ENCODE measurements at places on chromosomes 2 and 18.
A peak's percentile ranks its signal among the peaks of the same experiment; 100 is the strongest.

DNA sequence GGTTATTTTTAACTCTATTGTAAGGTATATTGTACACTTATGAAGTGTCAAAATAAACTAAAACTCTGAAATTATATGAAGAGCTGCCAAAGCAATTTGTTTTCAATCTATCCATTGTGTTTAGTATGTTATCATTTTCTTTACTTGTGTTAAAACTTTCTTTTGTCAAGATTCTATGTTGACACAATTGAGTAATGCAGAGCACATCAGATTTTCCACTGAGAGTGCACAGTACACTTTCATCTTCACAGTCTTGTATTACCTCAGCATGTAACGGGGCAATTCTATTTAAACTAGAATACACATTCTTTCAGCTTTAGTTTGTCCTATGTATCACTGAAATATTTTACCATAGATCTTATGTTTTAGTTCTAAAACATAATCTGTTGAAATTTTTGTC, 304.4 kb upstream of the ZC3H15 start:
- DNase-seq = no peak

- no peak for DNase-seq
Observed at GRCh38 chr2:41940060-41940744, 107.6 kb upstream of the PKDCC start.

DNA sequence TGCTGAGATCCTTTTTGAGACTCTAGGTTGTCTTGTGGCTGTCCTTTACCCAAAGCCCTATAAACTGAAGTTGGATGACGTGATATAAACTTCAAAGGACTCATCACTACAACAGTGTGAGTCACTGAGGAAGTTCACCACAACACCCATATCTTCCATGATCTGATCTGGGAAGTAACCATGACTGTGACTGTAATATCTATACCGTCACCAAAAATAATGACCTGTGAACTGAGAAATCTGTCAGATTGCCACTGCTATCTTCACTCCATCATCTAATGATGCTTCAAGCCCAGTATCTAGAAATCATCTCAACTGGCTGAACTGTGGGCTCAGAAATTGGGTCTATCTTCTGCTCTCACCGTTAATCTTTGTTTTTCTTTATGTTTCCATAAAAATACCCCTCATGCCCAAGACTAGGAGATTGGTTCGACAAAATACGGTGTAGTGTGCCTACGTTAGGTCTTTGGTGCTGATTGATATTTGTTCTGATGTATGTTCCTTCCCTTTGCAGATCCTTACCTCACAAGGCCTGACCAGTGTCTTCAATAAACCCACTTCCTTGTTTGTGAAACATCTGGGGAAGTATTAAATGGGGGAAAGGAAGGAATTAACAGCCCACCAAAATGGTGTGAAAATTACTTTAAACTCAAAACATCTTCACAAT, 78.2 kb downstream of the MYL12B start:
- DNase-seq = no peak

DNA sequence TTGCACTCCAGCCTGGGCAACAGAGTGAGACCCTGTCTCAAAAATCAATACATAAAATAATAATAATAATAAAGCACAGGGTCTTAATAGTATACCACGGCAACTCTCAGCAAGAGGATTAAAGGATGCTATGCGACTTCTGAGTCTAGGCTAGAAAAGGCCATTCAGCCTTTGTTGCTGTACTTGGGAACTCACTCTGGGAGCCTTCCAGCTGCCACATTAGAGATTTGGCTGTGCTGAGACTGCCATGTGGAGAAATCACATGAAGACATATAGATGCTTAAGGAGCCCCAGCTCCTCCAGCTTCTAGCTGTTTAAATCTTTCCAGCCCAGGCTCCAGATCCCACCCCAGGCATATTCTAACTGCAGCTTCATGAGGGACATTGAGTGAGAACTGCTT, 8.2 kb upstream of the TANC1 start:
- no peak for DNase-seq

GRCh38 chr2:235669269-235669831, 175.5 kb downstream of the AGAP1 start:
- peak; percentile 5 for DNase-seq

DNA sequence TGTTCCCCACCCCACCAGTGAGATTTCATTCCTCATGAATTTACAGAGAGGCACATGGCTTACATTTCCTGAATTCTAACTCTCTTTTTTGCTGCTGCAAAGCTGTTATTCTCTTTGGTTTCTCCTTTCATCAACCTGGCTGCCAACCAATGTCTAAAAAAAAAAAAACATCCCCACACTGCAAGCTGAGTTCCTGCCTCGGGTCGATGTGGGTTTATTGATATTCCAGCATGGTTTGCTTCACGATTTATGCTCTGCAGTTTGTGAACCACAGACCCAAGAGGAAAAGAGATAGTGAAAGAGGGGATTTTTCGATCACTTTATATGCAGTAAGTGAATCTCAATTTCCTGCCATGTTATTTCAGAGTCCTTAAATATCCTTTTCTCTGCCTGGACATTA, 363.6 kb downstream of the LPIN1 start:
- no peak for DNase-seq

GRCh38 chr2:110170102-110170501, 34.7 kb downstream of the NPHP1 start:
- DNase-seq = no peak

Data from stimulated activated CD4-positive, alpha-beta T cell treated with anti-CD3 and anti-CD28 coated beads, Interleukin-15, amount 100 ng/mL, for 48 hours (primary cell).